LoVo (cell line): ENCODE measurements at places on chromosomes 13 and 19.
A peak's percentile ranks its signal among the peaks of the same experiment; 100 is the strongest.

DNA sequence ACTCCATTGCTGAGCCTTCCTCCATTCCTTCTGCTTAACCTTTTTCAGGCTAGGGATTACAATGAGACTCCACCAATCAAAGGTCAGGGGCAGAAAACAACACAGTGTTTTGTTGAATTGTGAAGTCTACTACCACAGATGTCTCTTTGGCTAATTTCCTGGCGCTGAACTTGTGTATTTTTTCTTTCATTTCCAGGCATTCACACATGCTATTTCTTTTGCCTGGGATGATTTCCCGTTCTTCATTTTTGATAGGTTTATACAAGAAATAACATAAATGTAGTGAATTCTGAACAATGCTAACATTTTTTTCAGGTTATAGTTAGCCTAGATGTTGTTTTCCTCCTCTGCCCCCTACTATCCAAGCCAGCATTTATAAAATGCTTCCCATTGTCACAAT lies 64.3 kb downstream of the OLFM4 start:
- no peak for DNase-seq

DNA sequence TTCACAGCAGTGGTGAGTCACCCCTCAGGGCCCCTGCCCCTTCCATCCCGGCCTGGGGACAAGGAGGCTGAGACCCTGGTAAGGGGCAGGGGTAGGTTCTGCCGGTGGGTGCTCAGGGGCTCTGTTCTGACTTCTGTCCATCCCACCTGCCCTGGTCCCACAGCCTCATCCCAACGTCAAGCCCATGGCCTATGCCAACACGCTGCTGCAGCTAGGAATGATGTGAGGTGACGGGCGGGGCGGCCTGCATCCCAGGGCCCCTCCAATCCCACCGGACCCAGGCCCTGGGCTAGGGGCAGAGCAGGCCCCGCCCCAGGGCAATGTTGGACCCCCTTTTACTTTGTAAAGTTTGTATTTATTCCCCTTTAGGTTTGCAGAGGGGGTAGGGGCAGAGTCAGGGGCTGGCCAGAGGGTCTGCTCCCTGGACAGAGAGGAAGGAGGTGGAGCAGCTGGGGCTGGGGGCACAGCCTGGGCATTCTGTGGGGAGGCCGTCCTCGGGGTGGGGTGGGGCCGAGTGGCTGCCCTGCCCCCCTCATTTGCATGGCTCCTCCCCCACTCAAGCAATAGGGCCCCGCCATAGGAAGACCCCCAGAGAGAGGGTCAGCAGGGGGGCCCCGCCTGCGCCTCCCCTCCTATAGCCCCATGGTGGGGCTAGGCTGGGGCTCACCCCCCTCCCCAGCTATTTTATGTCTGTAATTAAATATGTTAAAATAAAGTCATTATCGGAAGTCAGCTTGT lies 23.1 kb downstream of the CCDC8 start:
- no peak for DNase-seq

- no peak for DNase-seq
These were observed 34.3 kb upstream of the IL17D start for GRCh38 chr13:20669162-20669561.

DNA sequence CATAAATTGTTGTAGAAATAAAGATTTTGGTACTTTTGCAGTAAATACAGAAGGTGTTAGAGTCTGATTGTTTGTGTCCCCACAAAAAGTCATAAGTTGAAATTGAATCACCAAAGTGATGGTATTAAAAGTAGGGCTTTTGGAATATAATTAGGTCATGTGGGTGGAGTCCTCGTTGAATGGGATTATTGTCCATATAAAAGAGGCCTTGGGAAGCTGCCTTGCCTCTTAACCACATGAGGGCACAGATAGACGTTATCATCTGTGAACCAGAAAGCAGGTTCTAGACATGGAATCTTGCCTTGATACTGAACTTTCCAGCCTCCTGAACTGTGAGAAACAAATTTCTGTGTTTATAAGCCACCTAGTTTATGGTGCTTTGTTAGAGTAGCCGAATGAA lies 186.8 kb downstream of the PRR20E start:
- no peak for DNase-seq

DNA sequence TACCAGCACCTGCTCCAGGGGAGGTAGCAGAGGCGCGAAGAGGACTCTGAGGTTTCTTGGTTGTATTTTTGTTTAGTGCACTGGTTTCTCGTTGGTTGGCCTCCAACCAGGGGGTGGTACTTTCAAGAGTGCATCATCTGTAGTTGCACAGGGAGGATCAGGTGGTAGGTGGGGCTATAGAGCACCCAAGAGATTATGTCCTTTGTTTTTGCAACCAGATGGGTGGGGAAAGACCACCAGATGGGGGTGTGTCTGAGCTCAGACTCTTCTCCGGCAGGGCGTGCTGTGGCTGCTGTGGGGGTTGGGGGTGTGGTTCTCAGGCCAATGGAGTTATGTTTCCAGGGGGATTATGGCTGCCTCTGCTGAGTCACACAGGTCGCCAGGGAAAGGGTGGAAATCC lies 254.4 kb upstream of the KLF12 start:
- DNase-seq, result no peak

DNA sequence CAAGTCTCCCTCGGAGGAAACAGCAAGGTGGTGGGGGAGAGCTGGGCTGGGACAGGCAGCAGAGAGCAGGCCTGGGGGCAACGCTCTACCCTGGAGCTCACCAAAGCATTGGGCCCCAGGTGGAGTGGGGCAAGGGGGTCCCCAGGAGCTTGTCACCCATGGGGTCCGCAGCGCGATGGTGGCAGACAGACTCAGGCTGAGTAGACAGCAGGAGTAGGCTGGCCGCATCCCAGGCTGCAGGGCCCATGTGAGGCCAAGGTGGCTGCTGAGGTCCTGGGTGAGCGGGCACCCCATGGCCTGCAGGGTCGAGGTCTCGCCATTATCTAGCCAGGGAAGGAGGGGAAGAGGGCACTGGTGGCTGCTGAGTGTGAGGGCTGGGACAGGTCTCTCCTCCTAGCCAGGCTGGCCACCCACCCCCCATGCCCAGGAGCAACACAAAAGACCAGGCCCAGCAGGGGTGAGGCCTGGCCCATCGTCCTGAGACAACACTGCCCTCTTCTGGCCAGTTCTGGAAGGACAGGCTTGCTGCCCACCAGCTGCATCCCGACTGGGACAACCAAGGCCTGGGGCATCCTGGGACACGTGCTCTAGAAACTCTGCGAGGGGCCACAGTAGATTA lies 33.1 kb downstream of the CEBPG start:
- peak; percentile 47 for DNase-seq

- no peak for DNase-seq
These were observed 500.9 kb downstream of the GPC6 start for GRCh38 chr13:93727211-93728141.

- DNase-seq, result peak; percentile 58
These were observed 11.0 kb downstream of the CTU1 start for GRCh38 chr19:51097166-51097738.

- no peak for DNase-seq
These were observed 1504.5 kb upstream of the PCDH20 start for GRCh38 chr13:62920159-62920558.

DNA sequence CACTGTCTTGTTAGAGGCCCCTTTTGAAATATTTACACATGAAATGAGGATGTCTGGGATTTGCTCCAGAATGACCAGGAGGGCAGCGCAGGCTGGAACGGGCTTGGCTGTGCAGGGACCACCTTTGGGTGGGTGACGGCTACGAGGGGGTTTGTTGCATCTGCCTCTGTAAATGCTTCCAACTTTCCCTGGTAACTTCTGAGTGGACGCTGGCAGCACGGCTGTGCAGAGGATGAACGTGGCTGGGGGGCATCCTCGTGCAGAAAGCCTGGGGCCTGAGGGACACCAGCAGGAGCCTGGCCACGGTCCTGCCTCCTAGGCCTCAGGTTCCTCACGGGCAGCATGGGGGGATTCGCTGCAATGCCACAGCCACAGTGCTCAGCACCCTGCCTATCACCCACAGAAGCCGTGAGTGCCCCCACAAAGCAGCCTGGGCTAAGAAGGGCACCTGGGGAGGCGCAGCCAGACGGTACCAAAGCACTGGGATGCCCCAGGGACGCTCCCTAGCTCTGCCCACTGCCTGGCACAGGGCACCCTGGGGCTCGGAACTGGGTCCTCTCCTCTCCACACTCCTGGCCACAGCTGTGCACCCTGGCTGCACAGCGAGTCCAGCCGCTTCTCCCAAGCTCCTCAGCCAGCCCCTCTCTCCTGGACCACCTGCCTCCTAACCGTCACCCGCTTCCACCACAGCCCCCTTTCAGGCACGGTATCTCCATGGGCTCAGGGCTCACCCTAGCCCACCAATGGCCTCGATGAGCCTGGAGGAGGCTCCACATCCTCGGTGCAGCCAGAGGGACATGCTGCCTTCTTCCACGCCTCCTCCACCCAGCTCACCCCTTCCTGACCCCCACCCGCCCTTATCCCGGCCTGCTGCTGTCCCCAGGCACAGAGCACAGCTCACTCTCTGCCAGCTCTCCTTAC lies 44.5 kb downstream of the MLLT1 start:
- DNase-seq, result no peak

DNA sequence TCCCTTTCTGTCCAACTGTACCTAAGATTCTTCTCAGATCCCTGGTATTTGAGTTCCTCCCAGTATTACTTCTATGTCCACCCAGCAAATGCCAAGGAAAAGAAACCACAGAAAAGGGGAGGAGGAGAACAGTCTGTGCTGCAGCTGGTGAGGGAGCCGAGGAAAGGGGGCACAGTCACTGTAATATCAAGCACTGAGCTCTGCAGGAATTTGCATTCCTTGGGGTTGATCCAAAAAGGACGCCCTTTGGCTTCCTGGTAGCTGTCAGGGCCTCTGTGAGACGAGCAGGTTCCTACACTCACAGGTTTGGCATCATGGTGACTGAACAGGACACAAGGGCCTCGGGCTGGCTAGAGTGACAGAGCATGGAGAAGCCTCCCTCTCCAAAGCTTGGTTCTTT lies 273.4 kb downstream of the NHLRC3 start:
- DNase-seq, result no peak

GRCh38 chr19:2634228-2634951 lies 68.1 kb downstream of the GNG7 start:
- no peak for DNase-seq

DNA sequence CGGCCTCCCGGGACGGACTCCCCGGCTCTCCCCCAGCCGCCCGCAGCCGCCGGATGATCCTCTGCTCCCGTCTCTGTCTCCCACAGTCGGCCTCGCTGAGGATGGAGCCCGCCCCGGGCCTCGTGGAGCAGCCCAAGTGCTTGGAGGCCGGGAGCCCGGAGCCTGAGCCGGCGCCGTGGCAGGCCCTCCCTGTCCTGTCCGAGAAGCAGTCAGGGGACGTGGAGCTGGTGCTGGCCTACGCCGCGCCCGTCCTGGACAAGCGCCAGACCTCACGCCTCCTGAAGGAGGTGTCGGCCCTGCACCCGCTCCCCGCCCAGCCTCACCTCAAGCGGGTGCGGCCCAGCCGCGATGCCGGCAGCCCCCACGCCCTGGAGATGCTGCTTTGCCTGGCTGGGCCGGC lies 6.8 kb downstream of the ADAT3 start:
- peak; percentile 33 for DNase-seq

DNA sequence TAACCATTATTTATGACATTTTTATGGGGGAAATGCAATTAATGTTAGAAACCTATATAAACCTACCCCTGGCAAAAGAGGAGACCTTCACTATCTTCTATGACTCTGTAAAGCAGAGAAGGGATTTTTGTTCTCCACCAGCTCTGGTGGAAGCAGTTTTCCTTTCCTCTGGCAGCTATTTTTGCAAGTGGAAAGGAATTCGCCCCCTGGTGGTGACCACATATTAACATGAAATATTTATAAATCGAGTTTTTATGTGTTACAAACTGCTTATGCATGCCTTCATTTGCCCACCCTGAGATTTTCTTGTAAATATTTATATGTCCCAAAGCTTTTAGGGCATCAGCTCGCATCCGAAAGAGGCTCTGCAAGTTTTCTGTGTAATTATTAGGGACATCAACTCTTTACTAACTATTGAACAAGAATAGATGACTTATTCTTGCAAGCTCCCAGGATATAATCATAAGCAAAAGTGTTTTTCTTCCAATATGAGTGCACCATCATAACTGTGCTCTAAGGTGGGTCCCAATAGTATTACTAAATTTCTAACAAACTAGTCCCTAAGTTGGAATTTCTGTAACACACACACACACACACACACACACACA lies 62.4 kb downstream of the SERTM1 start:
- peak; percentile 52 for DNase-seq

DNA sequence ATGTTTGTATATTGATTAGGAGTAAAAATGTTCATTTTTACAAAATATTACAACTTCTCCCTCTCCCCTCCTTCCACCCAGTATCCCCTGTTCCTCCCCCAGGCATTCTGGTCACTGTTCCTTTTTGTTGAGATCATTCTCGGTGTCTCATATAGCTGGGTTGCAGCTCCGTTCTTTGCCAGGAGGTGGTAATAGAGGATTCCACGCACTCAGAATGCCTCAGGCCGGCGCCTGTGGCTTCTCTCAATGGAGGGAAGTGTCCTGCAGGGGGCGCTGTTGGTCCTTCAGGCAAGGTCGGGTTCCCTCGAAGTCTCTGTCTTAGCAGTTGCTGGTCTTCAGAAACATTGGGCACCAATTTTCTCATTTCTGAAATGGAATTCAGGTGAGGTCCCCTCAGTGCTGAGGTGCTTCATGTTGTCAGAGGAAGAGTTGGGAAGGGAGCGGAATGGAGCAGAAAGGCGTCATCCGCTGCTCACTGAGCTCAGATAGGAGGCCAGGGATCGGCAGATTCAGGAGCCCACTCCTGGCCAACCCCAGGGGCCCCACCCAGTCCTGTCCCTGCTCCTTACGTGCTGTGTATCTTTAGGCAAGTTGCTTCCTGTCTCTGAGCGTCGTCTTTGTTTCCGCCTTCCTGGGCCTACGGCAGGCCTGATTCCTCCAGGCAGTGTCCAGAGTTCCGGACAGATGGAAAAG lies 10.3 kb upstream of the GARIN5A start:
- no peak for DNase-seq

GRCh38 chr13:28471421-28471820 lies 23.5 kb downstream of the FLT1 start:
- no peak for DNase-seq

DNA sequence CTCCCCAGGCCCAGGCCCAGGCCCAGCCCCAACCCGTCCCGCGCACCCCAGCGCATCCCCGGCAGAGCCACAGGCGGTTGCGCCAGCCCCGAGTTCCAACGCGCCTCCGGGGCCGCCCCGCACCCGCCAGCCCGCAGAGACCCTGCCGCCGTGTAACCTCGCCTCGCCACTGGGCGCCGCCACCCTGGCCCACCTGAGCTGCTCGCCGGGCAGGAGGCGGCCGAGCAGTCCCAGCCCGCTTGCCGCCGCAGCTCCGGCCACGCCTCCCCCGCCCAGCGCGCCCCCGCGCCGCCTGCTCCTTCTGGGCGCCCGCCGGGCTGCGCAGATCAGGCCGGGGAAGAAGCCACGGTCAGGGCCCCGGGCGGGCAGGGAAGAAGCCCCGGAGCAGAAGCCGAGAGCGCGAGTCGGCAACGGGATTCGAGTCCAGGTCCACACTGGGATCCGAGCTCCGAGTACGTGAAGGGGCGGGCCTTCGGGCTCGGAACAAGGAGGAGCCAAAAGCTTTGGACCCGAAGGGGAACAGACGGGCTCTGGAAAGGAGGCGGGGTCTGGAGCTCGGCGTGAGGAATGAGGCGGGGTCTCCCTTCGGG lies at the start of gene MBOAT7:
TSS of gene MBOAT7 (minus strand) at position 436 of the 590 bp plus-strand sequence. CDS start 1,072 bp downstream, outside the sequence.
- DNase-seq, result no peak

DNA sequence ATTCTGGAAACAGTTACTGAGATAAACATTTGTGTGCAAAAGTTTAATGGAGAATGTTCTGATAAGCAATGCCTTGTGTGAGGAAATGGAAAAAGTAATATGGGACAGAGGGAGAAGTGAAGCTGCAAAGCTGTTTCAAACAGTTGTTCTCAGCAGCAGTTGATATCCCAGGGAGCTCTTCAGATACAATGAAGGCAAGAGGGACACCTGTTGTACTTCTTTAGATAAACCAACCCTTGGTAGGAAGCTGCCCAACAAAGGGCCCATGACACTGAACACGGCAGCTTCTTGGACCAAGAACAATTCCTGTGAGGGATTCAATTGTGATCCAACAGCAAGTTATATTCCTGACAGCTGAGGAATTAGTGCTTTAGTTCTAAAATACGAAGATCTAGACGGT lies 894.3 kb upstream of the PCDH20 start:
- no peak for DNase-seq
